NCI-H1694 (cell line): ENCODE measurements at places on chromosomes 3 and 15.
A peak's percentile ranks its signal among the peaks of the same experiment; 100 is the strongest.

DNA sequence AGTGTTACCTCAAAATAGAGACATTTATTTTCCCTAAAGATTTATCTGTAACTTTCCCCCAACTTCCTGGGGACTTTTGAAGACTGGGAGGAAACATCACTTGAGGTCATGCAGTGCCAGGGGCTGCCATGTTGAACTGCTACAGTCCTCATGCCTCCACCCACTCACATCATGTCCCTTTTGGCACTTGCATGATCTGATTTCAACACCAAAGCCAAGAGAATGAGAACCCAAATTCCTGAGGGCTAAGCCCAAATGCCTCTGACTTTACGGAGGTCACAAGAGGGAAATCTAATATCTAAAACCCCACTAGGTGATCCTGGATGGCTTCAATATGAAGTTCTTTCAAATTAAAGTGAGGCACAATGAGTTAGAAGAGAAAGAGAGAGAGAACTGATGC, 213.1 kb downstream of the NTRK3 start:
- DNase-seq: no peak

- DNase-seq: no peak
Measured at GRCh38 chr3:180416111-180416594, 185.8 kb upstream of the TTC14 start.

DNA sequence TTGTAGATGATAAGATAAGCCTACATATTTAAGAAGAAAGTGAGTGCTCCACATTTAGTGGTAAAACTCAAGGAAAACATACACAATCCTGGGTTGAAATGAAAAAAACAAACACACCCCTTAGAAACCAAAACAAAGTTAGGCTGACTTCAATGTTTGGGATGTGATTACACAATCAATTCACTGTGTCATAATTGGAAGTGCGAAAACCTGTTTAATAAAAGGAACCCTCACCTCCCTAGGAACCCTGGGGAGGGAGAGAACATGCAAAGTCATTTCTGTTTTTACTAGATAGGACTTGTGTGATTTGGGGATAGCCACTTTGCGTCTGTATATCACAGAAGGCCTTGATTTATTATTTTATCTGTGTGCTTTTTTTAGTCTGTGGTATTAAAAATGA, 275.0 kb downstream of the NFKBIZ start:
- no peak for DNase-seq

DNA sequence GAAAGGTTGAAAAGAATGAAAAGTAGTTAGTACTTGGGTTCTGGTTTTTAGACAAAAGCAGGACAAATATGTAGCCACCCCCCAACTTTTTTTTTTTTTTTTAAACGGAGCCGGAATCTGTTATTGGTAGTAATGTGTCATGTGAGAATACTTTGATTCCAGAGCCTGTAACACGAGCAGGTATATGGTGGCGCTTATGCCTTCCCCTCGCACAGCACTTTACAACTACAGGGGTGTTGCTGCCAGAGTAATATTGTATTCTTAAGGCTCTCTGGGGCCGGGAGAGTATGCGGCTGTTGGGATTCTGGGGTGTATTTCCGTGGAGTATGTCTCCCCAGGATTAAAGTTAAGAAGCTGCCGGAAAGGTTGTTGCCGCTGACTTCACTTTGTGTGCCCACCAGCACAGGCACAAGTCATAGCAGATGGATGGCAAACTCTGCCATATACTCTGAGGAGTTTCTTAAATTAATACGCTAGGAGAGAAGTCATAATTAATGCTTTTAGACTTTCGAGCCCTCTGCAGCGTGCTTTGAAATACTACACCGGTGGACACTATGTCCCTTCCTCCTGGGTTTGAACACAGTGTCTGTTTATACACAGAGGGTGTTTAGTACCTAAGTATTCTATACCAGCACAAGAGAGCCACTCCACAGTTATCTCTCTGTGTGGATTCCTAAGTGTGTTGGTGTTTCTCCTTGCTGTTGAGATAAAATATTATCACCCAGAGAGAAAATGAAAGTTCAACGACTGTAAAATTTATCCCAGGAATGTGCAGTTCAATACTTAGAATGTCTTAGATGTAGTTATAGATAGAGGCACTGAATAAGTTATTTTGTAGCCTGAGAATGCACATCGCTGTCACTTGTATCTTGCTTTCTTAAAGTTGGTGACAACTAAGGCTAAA, 1.4 kb downstream of the MBNL1 start:
- peak; percentile 65 for DNase-seq

DNA sequence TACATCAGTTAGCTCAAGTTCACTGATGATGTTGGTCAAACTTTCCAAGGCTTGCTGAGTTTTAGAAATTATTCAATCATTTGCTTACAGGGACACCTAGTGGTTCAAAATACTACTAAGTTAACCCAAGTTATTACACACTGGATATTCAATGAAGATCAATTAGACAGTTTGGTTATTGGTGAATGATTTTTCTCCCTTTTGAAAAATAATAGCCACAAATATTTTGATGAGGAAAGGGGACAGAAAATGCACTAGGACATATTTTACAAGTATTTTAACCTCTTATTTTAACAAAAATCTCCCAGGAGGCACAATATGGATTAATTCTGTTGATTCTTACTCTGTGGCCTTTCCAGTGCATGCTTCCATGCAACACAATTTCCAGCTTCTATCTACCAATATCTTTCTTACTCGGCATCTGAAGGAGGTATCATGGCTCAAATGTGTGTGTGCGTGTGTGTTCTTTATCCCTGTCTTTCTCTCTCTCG, 20.1 kb upstream of the GOLGA6L2 start:
- no peak for DNase-seq

DNA sequence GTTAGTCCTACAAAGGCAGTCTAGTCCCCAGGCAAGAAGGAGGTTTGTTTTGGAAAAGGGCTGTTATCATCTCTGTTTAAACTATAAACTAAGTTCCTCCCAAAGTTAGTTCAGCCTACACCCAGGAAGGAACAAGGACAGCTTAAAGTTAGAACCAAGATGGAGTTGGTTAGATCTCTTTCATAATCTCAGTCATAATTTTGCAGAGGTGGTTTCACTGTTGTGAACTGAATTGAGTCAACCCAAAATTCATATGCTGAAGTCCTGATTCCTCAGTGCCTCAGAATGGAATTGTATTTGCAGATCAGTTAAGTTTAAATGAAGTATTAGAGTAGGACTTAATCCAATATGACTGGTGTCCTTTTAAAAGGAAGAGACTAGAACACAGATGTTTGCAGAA, 101.0 kb upstream of the C3orf80 start:
- DNase-seq: no peak

DNA sequence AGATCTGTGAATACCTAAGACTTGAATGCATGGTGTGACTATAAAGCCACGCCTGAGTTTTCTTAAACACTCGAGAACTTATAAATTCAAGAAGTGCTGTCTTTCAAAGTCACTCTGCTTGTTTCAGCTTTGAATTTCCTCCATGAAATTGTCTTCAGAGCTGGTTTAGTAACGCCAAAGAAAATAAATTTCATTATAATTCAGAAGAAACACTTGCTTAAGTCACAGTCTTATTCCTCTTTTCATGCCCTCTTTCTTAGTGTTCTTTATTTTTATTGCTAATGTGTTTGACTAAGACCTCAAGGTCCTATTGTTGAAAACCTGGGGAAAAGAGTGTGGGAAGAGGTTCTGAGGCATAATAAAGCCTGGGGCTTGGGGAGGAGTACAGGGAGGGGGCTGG, 3.3 kb upstream of the RCN2 start:
- DNase-seq: no peak

- DNase-seq: peak; percentile 71
Measured at GRCh38 chr3:107065094-107065861, 312.0 kb upstream of the CCDC54 start.

- DNase-seq: no peak
Measured at GRCh38 chr3:148466143-148466542, 231.6 kb upstream of the AGTR1 start.

DNA sequence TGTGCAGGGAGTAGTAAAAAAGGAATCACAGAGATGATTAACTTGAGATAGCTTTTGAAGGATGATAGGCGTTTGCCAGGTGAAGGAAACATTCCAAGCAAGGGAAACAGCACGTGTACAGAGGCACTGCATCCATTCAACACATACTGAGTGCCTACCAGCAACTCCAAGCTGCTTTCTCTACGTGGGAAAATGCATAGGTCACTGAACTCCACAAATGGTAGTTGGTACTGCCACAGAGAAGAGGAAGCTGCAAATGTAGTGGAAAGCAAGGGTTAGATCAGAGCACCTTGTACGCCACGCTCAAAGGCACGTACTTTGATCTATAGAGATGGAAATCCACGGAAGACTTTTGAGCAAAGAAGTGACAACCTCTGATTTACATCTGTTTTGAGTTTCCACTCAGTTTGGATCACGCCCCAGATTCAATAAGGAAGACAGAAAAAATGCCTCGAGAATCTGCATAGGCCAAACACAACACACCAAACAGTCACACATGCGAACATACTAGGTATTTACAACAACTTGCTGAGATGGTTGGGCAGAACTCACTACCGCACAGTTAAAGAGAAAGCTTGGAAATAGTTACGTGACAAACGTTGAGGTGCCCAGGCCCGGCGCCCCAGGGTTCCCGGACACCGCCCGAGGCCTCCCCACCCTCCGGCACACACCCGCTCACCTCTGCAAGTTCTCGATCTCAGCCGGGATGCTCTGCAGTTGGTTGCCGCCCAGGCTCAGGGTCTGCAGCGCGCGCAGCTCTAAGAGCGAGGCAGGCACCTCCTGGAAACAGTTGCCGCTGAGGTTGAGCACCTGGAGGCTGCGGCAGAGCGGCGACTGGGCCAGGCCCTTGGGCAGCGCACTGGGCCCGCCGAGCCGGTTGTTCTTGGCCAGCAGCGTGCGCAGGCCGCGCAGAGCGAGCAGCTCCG, 826 bp downstream of the LRRC58 start:
- no peak for DNase-seq
